Fibroblast of lung (primary cell): ENCODE measurements at places on chromosomes 7 and 10. TPM values are rescaled to one million over a fixed set of nuclear protein-coding genes. Genes with fewer than 3 reads are reported as not detected.

Gene EIF4EBP2
- 18.0 and 21.8 TPM in 2 replicates for total RNA-seq

Gene TDRD1
- total RNA-seq: 0.26 TPM in 1 of 2 replicates, not detected in the other

Gene ZNF804B
- not detected in 2 replicates for total RNA-seq

Gene TET1
- total RNA-seq: 3.3 and 3.6 TPM in 2 replicates

Gene LLCFC1
- not detected in 2 replicates for total RNA-seq

Gene SLC18A3
- not detected in 2 replicates for total RNA-seq

DNA sequence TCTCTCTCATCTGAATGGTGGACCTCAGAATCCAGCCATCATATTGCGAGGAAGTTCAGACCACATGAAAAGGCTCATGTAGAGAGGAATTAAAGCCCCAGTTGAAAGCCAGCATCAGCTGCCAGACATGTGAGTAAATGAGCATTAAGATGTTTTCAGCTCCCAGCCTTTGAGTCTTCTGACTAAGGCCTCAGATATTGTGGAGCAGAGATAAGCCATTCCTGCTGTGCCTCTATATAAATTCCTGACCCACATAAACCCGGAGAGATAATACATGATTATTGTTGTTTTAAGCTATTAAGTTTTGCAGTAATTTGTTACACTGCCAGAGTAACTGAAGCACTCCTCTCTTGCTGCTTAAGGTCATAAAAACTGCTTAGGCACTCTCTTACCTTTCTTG is 14.6 kb downstream of the FAM149B1 start:
- no peak overlapping the region for H3K4me3 ChIP-seq
- no peaks in the 10 kb centered on the region for H3K4me1 ChIP-seq
- DNase-seq: no peak
- H3K36me3 ChIP-seq: peaks cover 1% of the 10 kb centered on the region

GRCh38 chr7:128017862-128018845 is 13.1 kb downstream of the LRRC4 start:
- H3K4me1 ChIP-seq: peaks cover 6% of the 10 kb centered on the region
- H3K27ac ChIP-seq: no peak overlapping the region
- DNase-seq: no peak
- H3K27me3 ChIP-seq: no peaks in the 10 kb centered on the region
- H3K36me3 ChIP-seq: no peaks in the 10 kb centered on the region

DNA sequence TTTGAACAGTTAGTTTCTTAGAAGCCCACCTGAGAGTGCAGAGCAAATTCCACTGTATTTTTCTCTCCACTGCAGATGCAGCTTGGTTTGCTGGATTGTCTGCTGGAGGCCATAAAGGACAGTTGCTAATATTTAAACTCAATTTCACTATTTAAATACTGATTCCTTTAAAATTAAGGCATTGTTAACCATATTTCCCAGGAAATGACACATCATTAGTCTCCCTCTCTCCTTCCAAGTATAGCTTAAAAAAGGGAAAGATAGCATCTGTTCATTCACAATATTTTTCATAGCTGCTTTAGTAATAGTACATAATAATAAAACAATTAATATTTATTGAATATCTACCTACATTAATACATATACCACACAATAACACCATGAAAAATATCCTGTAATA is 252.9 kb downstream of the HGF start:
- H3K36me3 ChIP-seq: no peaks in the 10 kb centered on the region
- H3K4me1 ChIP-seq: peaks cover 3% of the 10 kb centered on the region
- no peak overlapping the region for H3K4me3 ChIP-seq
- DNase-seq: no peak

DNA sequence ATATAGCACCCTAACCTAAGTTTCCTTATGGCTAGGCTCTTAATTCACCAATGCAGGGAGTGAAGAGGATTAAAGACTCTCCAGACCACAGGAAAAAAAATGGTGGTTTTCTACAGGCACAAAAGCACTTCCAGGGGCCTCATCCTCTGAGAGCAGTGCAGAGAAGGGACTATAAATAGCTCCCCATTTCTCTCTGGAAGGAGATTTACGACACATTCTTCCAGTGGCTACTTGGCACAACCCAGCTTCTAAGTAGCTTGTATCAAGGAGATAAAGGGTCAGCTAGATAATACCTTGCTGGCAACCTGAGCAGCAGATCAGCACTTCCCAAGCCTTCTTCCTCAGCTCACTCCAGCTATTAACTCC is 73.5 kb downstream of the CRPPA start:
- H3K4me1 ChIP-seq: peaks cover 2% of the 10 kb centered on the region
- H3K27me3 ChIP-seq: no peaks in the 10 kb centered on the region
- no peak overlapping the region for H3K27ac ChIP-seq
- H3K4me3 ChIP-seq: no peak overlapping the region

GRCh38 chr10:33211106-33211878 is 123.2 kb downstream of the NRP1 start:
- H3K27ac ChIP-seq: peak overlapping the region; percentile 84
- no peaks in the 10 kb centered on the region for H3K27me3 ChIP-seq
- H3K4me1 ChIP-seq: peaks cover 15% of the 10 kb centered on the region

DNA sequence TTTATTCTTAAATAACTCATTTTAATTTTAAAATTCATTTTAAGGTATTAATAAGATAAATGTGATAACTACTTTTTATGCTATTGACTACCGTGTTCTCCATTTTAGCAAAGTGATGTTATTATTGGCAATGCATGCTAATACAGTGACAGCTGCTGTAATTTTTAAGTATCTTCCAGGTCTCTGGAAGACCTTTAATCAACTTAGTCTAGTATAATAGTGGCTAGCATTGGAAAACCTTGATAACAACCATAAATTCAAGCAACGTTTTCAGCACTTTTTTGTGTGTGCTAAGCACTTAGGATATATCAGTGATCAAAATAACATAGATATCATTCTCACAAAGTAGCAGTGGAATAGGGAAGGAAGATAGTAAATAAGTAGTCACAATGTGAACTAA is 230.9 kb upstream of the MAGI2 start:
- DNase-seq: no peak
- no peak overlapping the region for H3K27ac ChIP-seq
- H3K27me3 ChIP-seq: no peaks in the 10 kb centered on the region
- no peaks in the 10 kb centered on the region for H3K4me1 ChIP-seq

DNA sequence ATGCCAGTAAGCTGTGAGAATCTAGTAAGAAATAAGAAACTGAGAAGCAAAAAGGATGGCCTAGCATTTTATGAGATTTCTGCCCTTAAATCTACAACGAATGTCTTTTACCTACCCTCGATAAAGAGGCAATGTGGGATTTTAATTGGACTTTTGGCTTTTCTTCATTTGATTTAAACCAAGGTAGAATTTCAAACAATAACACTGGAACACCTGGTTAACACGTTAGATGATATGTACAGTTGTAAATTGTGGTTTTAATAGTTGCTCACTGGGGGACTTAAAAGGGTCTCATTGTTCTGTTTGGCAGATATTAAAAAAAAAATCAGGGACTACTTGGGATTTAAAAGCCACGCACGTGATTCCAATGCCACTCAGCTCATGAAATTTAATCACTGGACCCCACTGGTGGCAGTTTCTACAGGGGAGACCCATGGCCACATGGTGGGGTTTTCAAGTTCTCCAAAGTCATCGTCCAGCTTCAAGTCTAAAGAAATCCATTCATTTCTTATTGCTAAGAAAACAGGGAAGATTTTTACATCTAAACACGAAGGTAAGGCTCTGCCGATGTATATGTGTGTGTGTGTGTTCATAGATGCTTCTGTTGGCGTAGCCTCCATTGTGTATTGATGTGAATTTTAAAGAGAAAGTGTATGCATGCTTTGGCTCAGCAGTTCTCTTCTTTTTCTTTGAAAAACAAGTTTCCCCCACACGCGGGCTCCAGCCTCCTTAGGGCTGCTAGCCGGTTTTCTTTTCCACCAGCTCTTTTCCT is 588.6 kb upstream of the MKI67 start:
- no peak for DNase-seq
- no peaks in the 10 kb centered on the region for H3K36me3 ChIP-seq
- H3K4me3 ChIP-seq: no peak overlapping the region
- no peak overlapping the region for H3K27ac ChIP-seq
- no peaks in the 10 kb centered on the region for H3K27me3 ChIP-seq

- peak; percentile 15 for DNase-seq
- no peaks in the 10 kb centered on the region for H3K4me1 ChIP-seq
- H3K4me3 ChIP-seq: no peak overlapping the region
- no peaks in the 10 kb centered on the region for H3K27me3 ChIP-seq
- H3K27ac ChIP-seq: no peak overlapping the region
These were observed 34.8 kb upstream of the TNPO3 start for GRCh38 chr7:129089521-129090212.

- no peak for DNase-seq
- no peak overlapping the region for H3K4me3 ChIP-seq
- H3K36me3 ChIP-seq: no peaks in the 10 kb centered on the region
- H3K4me1 ChIP-seq: no peaks in the 10 kb centered on the region
These were observed 15.9 kb upstream of the ASB4 start for GRCh38 chr7:95469848-95470247.

DNA sequence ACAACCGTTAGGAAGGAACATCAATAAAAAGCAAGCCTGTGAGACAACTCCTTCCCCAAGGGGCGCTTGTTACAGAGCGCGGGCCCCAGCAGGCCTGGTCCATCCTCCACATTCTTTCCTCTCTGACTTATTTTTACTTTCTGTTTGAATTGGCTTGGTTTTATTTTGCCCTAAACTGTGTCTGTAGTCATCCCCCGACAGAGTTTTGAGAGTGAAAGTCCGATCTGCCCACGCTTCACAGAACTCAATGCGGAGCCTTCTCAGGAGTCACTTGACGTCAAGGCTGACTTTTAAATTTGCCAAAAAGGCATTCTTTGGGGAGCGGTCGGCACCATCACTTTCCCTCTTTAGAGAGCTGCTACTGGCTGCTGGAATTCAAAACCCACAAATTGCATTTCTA is 150.1 kb upstream of the KLF6 start:
- DNase-seq: peak; percentile 95
- H3K36me3 ChIP-seq: no peaks in the 10 kb centered on the region
- peak overlapping the region; percentile 30 for H3K4me3 ChIP-seq
- no peaks in the 10 kb centered on the region for H3K27me3 ChIP-seq

- H3K4me1 ChIP-seq: no peaks in the 10 kb centered on the region
- no peak for DNase-seq
- no peak overlapping the region for H3K4me3 ChIP-seq
- H3K27ac ChIP-seq: no peak overlapping the region
- no peaks in the 10 kb centered on the region for H3K36me3 ChIP-seq
These were observed 50.9 kb downstream of the TPK1 start for GRCh38 chr7:144784943-144785342.

GRCh38 chr7:91435381-91436059 is 171.3 kb downstream of the FZD1 start:
- no peaks in the 10 kb centered on the region for H3K27me3 ChIP-seq
- H3K4me3 ChIP-seq: no peak overlapping the region
- no peaks in the 10 kb centered on the region for H3K4me1 ChIP-seq
- no peak overlapping the region for H3K27ac ChIP-seq

DNA sequence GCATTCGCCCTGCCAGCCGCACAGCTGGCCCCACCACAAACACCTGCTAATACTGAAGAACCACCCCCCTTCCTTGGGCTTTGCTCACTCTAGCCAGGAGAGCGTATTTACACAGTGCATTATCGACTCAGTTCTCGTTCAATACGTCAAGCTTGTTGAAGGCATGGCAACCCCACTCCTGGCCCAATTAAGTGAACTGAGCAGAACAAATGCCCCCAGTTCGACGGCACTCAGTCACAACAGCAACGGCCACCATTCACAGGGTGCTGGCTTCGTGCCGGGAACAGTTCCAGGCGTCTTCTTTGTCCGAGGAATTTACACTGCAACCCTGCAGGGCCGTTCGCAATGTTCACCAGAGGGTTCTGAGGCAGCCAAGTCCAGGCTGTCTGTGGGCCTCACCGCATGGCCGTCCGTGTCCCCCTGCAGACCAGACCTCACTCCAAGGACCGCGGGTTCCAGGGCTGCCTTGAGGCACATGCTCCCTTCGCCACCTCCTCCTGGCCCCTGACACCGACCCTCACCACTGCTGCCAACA is 175.3 kb downstream of the DIP2C start:
- no peak for DNase-seq
- no peak overlapping the region for H3K27ac ChIP-seq
- H3K4me1 ChIP-seq: peaks cover 6% of the 10 kb centered on the region

DNA sequence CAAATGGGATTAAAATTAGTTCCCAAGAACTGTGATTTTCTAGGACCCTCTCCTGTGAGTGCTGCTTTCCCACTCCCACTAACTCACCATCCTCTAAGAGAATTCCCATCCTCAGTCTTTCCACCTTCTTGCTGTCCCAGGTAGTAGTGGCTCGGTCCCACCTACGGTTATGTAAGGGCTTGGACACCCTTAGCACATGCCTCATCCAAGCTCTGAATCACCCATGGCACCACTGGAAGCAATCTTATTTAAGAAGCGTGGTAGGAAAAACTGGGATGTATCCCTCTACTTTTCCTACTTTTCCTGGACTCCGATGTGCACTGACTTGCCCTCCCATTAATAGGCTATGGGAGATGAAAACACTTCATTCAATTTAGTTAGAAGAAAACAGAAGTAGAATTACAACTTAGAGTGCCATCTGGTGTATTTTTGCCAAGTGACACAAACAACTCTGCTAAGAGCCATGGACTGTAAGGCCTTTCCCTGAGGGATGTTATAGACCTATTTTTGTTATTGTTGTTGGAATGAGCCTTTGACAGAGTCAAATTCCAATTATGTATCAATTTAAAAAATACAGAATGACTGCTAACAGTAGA is 13.7 kb upstream of the ANKRD22 start:
- no peak overlapping the region for H3K4me3 ChIP-seq
- no peak overlapping the region for H3K27ac ChIP-seq
- H3K4me1 ChIP-seq: no peaks in the 10 kb centered on the region

GRCh38 chr7:131040467-131040932 is 287.2 kb upstream of the MKLN1 start:
- no peak overlapping the region for H3K4me3 ChIP-seq
- peak; percentile 59 for DNase-seq
- H3K27ac ChIP-seq: no peak overlapping the region
- no peaks in the 10 kb centered on the region for H3K36me3 ChIP-seq
- H3K27me3 ChIP-seq: no peaks in the 10 kb centered on the region

DNA sequence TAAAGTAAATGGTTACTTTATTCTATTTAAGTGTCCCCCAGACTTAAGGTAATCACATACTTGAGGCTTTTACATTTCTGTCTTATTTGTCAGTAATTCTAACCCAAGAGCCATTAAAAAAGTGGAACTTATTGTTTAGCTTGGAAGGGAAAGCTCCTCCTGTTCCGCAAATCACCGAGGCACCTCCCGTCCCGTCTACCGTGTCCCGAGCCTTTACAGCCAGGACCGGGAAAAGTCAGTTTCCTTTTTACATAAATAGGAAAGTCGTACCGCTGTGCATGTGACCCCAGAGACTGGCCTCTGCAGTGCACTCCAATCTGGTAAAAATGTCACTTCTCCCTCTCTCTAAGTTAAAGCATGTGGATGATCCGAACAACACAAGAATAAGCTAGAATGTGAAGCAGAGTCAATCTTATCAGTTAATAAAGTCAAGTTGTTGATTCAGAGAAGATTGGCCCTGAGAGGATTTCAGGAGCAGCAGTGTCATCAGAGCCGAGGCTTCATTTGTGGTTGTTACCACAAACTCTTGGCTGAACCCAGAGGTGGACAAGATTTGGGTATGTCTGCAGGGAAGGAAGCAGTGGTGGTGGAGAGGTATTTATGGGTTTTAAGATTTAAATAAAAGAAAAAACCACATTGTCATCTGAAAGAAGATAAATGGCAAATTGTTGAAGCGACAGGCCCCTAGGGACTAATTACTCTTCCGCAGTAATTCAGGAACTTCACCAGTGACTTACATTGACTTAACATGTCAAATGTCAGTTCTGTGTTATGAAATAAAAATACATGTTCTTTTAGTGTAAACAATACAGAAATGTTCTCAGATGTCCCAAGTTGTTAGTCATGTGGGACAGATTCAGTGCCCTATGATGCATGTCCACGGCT is 316.6 kb upstream of the ZNF32 start:
- H3K36me3 ChIP-seq: no peaks in the 10 kb centered on the region
- DNase-seq: peak; percentile 93
- no peak overlapping the region for H3K27ac ChIP-seq
- H3K27me3 ChIP-seq: peaks cover 13% of the 10 kb centered on the region
